ENCODE measurements at places on chromosomes 6 and 20.

DNA sequence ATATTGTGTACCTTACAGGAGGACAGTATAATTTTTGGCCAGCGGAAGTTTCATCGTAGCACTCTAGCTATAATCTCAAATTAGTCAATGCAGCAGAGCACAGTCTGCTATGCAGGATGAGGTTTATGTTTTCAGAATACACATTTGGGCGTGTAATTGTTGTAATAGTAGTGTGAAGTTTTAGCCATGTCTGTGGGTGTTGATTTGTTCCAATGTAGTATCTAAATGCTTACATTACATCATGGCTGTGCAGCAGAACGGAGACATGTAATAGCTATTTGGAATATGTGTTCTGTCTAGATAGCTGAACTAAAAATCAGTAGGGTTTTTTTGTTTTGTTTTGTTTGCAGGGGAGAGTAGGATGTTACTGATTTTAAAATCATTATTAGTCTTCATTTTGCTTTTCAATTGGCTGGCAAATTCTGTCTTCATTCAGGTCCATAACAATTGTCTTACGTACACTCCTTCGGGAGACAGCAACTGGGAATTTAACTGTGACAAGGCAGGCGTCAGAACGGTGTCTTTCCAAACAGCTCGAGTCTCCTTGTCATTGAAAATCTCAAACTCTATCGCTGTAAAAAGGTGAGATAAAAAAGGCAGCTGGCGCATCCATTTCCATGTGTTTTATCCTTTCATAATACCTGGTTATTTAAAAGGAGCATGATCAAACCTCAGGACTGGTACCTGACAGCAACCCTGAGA is 65.1 kb upstream of the CDH4 start:
- no peak for DNase-seq

DNA sequence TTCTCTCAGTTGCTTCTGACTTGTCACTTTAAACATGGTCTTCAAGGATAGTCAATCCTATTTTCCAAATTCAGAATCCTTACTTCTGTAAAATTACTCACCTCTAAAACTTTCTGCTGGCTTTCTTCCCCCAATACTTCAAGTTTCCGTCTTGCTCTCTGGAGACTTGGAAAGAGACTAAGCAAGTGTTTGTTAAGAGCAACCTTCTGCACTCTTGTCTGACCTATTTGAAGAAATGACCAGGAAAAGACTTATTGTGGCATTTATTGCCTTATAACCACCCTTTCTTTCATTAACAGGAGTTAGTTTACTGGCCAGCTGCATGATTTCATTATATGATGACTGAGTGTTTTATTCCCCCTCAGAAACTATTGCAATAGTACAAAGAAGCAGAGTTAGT is 181.0 kb downstream of the TBC1D7 start:
- DNase-seq, result no peak

DNA sequence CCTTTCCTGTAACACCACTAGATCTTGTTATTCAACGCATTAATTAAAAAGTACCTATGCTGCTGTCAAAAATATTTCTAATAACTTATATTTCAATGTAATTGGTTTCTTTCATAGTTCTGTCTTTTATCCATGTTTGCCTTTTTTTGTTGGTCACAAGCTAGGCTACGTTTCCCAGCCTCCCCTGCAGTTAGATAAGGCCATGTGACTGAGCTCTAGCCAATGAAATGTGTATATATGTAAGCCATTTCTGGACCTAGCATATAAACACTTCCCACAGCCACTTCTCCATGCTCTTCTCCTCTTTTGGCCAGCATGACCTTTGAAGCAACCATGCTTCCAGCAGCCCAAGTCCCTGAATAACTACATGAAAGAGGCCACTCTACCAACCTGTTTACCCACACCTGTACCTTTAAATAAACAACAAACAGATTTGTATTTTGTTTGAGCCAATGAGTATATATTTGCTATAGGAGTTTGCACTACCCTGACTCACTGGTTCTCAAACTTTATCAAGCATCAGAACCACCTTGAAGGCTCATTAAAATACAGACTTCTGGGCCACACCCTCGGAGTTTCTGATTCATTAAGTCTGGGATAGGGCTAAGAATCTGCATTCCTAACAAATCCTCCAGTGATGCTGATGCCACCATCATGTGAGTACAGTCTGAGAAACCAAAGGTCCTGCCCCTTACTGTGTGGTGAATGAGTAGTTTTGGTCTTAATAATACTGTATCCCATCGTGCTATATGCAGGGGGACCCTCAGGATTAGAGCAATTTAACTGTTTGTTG is 45.6 kb upstream of the BEND6 start:
- no peak for DNase-seq

DNA sequence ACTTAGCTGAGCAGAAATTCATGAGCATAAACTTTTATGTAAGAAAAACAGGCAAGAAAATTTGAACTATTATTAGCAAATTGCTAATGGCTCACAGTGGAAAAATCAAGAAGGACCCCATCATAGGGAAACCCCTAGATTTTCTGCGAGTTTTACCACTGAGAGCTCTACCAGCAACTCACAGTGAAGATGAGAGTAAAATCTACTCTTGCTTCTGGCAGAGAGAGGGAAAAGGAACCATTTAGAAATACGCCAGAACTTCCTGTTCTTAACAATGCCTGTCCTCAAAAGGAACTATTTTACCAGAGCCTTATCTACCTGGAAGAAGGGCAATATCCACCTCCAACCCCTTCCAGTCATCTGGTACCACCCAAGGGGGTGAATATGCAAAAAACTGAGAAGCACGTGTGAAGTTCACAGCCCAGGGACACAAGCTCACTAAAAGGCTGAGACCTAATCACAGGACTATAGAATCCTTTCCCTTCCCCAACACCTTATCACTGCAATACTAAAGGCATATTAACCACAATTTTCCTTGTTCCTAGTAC is 34.4 kb upstream of the ASF1A start:
- DNase-seq, result no peak

- no peak for DNase-seq
These were observed 14.0 kb downstream of the ETV7 start for GRCh38 chr6:36373368-36374019.

Measured in astrocyte of the hippocampus (primary cell).